ENCODE measurements at places on chromosomes 16 and 17. TPM values are rescaled to one million over a fixed set of nuclear protein-coding genes. Genes with fewer than 3 reads are reported as not detected.

The CD300C gene
- not detected for total RNA-seq

The VTN gene
- total RNA-seq: 0.57 TPM

- H3K4me1 ChIP-seq: no peaks in the 10 kb centered on the region
- H3K4me3 ChIP-seq: no peak overlapping the region
These were observed 85.3 kb downstream of the RAB11FIP4 start for GRCh38 chr17:31476525-31477416.

GRCh38 chr16:10250137-10250828, 68.1 kb upstream of the GRIN2A start:
- no peak overlapping the region for H3K4me3 ChIP-seq
- no peaks in the 10 kb centered on the region for H3K36me3 ChIP-seq
- no peaks in the 10 kb centered on the region for H3K27me3 ChIP-seq
- DNase-seq: no peak
- no peak overlapping the region for H3K27ac ChIP-seq

Data from CD8-positive, alpha-beta memory T cell (primary cell).